ENCODE measurements at places on chromosomes 6 and 20.

- DNase-seq, result no peak
Measured at GRCh38 chr6:136408204-136408603, 118.6 kb upstream of the BCLAF1 start.

- no peak for DNase-seq
Measured at GRCh38 chr20:44810391-44811149, at the start of gene RIMS4. Gene RIMS4, minus strand, starts transcription at chr20:44810546. Its CDS starts 275 bp downstream, at chr20:44810271.

DNA sequence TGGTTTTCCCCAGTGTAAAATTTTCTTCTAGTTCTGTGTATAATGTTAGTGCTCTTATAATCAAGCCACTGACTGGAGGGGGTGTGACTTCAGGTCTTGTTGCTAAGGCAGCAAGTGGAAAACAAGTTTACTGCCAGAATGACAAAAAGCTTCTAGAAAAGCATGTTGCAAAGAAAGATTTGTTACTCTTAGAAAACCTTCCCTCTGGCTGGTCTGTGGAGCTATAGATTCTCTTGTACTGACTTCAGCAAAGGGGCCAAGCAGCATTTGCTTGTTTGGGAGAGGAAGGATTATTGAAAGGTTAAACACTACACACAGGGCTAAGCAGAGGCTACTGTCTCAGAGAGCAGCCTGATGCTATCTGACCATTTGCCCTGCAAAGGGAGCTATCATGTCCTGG is 288.8 kb downstream of the BTBD9 start:
- DNase-seq, result no peak

DNA sequence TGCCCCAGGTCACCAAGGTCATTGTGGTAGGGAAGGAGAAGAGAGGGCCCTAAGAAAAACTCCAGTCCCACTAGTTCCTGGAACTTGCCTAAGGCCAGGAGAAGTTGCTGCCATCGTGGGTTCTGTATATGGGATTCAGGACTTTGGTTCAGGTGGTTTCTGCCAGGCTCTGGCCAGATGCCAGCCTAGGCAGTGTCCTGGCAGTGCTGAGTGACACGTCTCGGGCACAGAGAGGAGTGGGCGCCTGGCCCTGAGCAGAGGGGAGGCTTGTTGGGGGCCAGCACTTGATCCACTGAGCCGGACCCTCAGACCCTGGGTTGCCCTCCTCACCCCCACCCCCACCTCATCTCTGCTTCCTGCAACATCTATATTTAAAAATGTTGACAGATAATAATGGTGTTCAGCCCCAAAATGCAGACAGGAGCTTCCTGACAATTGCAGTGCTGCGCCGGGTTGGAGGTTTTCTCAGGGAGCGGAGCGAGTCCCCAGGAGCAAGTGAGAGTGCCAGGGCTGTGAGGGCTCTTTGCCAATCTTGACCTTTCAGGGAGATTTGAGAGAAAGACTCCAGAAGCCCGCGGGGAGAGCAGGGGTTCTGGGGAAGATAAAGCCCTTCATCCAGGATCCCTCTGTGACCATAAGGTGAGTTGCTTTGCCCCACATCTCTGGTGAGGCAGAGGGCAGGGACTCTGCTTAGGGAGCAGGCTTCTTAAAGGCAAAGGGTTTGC is 71.9 kb downstream of the PHACTR3 start:
- no peak for DNase-seq

DNA sequence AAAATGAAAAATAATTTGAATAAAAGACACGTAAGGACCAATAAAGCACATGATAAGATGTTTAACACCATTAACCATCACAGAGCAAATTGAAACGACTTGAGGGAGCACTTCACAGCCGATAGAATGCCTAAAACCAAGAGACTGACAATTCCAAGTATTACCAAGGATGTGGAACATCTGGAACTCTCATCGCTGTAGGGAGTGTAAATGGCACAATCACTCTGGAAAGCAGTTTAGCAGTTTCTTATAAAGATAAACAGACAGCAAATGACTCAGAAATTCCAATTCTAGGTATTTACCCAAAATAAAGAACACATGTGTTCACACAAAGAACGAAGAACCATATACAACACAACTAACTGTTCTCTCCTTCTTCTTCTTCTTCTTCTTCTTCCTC is 8.5 kb upstream of the UBD start:
- DNase-seq, result no peak

DNA sequence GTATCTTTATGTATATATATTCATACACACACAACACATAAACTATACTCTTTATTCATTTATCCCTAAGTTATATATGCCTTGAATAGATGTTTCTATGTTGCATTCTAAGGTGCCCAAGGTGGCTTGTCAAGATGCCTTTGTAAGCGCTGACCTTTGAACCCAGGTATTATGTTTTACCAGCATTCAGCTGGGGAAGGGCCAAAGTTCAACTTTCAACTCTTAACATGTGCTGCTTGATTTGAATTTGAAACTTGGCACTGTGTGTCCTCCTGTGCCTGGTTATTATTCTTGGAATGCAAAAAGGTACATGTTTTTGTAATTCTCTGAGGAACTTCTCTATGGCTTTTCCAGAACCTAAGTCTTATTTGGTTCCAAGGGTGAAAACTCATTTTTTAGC is 146.5 kb downstream of the EDN1 start:
- DNase-seq, result no peak

Measured in activated T-helper 9 cell treated with anti-CD3 and anti-CD28 coated beads, Interleukin-2, amount 50 U/mL, for 16 hours (primary cell).